Activated T-cell treated with anti-CD3 and anti-CD28 coated beads, Interleukin-2, amount 50 U/mL, for 4 hours (primary cell): ENCODE measurements at places on chromosomes 7 and 10. TPM values are rescaled to one million over a fixed set of nuclear protein-coding genes. Genes with fewer than 3 reads are reported as not detected.

GRCh38 chr10:5484205-5484604 is 15.2 kb downstream of the CALML5 start:
- DNase-seq, result no peak

GRCh38 chr10:18368682-18369081 is 228.5 kb downstream of the CACNB2 start:
- no peak for DNase-seq

- DNase-seq, result no peak
Observed at GRCh38 chr7:20779041-20779440, 7.6 kb downstream of the SP8 start.

DNA sequence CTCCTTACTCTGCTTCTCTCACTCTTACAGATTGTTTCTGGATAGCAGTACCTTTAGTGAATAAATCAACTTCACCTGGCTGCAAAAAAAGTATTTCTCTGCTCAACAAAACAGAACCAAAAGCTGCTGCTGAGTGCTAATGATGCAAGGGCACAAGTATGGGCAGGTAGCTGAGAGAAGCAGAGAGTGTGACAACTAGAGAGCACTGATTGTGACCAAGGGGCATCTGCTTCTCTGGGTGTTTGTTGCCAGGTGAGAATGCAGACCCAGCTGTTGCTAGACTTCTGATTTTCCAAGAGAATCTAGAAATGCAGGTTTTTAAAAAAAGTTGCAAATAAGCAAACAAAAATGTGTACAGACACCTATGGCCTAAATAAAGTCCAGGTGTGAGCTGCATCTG is 25.3 kb upstream of the PPIF start:
- no peak for DNase-seq

GRCh38 chr10:650441-650851 is 39.0 kb downstream of the DIP2C start:
- no peak for DNase-seq

- DNase-seq, result no peak
Observed at GRCh38 chr10:104122225-104123107, 495 bp downstream of the SFR1 start.

The CAMK1D gene
- total RNA-seq, result 7.8 TPM

The CCDC146 gene
- total RNA-seq, result 0.42 TPM

The GPC2 gene
- 4.1 TPM for total RNA-seq

GRCh38 chr10:36730316-36730715 is 395.1 kb upstream of the ANKRD30A start:
- DNase-seq, result no peak

The PDGFA gene
- 21.8 TPM for total RNA-seq

GRCh38 chr7:146781352-146782116 is 664.9 kb downstream of the CNTNAP2 start:
- no peak for DNase-seq

- no peak for DNase-seq
Observed at GRCh38 chr7:66187905-66188304, 17.2 kb upstream of the TPST1 start.

GRCh38 chr10:94428766-94429707 is 26.7 kb downstream of the TBC1D12 start:
- DNase-seq, result no peak

- no peak for DNase-seq
Observed at GRCh38 chr10:113335592-113335991, 217.3 kb upstream of the HABP2 start.

GRCh38 chr7:117014099-117014656 is 60.9 kb downstream of the ST7 start:
- DNase-seq, result no peak

GRCh38 chr7:23713285-23714149 is 3.5 kb downstream of the STK31 start:
- DNase-seq, result no peak

The SYT15 gene
- 0.46 TPM for total RNA-seq

The SORCS3 gene
- total RNA-seq, result not detected

DNA sequence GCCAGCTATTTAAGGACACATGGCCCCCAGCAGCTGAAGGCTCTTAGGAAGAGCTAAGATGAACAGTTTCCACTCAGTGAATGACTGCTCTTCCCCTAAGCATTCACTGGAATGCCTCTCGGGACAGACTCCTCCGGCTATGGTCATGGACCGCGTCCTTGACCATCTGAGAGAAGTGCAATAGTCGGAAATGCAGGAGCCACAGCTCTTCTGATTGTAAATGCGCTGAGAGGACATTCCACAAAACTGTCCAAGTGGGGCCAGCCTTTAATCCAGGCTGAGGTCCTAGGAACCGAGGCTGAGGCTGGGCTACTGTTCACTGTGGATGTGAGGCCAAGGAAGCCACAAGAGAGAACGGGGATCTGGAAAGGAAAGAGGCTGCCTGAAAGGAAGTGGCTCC is 162.0 kb upstream of the TMEM72 start:
- DNase-seq, result no peak

The PNLIPRP2 gene
- 0.46 TPM for total RNA-seq

- DNase-seq, result no peak
Observed at GRCh38 chr10:76356557-76356956, 925.1 kb downstream of the LRMDA start.

The NPY4R2 gene
- not detected for total RNA-seq

GRCh38 chr10:72692994-72693781 is 1.2 kb downstream of the MCU start:
- no peak for DNase-seq

GRCh38 chr10:51642581-51642980 is 56.8 kb downstream of the CSTF2T start:
- DNase-seq, result no peak

GRCh38 chr10:92222603-92223262 is 68.1 kb downstream of the CPEB3 start:
- DNase-seq, result no peak

- DNase-seq, result no peak
Observed at GRCh38 chr10:114323023-114323422, 81.3 kb downstream of the AFAP1L2 start.

- DNase-seq, result no peak
Observed at GRCh38 chr7:131232768-131233167, 94.9 kb upstream of the MKLN1 start.

- DNase-seq, result no peak
Observed at GRCh38 chr10:118735294-118735693, 19.5 kb downstream of the CACUL1 start.

The MAT1A gene
- total RNA-seq, result 0.54 TPM
